ENCODE measurements at places on chromosomes 4 and X.

GRCh38 chr4:101104312-101105052, 242.8 kb downstream of the PPP3CA start:
- no peak for DNase-seq

GRCh38 chrX:39555431-39555830, 542.3 kb downstream of the BCOR start:
- no peak for DNase-seq

GRCh38 chr4:86117705-86118302, 242.0 kb downstream of the MAPK10 start:
- no peak for DNase-seq

- DNase-seq = no peak
Observed at GRCh38 chr4:183977707-183978106, 72.6 kb downstream of the STOX2 start.

GRCh38 chrX:38166478-38167083, 54.1 kb downstream of the SRPX start:
- no peak for DNase-seq

DNA sequence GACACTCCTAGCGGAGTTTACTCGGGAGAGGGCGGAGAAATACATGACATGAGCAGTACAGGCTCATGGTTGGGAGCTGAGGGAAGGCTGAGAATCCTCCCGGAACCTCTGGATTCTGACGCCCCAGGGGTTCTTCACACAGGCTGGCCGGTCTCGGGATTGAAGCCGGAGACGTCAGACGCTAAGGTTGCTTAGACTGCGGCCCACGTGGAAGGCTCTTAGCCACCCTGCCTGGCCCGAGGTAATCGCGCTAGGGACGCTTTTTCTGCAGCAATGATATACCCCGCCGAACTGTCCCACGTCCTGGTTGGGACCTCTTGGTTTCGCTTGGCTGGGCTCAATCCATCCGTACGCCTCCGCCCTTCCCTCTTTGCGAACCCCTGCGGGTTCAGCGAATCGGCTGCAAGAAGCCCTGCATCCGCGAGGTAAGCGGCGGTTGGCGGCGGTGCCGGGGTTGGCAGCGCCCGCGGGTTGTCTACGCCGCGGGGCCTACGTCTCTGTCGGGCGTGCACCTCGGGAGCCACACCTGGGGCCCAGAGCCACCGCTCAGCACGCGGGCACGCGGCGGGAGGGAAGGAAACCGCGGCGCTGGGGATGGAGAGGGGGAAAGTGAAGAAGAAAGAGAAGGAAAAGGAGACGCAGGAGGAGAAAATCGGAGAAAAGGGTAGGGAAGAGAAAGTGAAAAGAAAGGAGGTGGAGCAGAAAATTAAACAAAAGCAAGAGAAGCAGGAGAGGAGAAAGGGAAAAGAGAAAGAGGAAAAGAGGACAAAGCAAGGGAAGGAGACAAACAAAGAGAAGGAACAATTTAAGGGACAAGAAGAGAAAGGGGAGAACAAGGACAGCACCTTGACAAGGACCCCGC, at the start of gene ARL9:
ARL9 (plus strand) TSS at position 523 of the 862 bp plus-strand sequence; CDS start at position 595, 72 bp downstream.
- DNase-seq = peak; percentile 41

GRCh38 chr4:57875829-57876392, 765.7 kb upstream of the IGFBP7 start:
- no peak for DNase-seq

DNA sequence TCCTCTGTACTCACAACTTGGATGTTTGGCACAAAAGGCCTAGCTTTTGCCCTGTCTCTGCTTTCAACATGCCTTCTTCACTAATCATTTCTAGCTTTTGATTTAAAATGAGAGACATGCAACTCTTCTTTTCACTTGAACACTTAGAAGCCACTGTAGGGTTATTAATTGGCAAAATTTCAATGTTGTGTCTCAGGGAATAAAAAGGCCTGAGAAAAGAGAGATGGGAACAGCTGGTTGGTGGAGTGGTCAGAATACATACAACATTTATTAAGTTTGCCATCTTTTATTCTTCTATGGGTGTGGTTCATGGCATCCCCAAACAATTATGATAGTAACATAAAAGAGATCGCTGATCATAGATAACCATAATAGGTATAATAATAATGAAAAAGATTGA, 114.3 kb downstream of the FBXW7 start:
- DNase-seq = no peak

GRCh38 chrX:23557070-23557469, 110.2 kb upstream of the PRDX4 start:
- DNase-seq = no peak

DNA sequence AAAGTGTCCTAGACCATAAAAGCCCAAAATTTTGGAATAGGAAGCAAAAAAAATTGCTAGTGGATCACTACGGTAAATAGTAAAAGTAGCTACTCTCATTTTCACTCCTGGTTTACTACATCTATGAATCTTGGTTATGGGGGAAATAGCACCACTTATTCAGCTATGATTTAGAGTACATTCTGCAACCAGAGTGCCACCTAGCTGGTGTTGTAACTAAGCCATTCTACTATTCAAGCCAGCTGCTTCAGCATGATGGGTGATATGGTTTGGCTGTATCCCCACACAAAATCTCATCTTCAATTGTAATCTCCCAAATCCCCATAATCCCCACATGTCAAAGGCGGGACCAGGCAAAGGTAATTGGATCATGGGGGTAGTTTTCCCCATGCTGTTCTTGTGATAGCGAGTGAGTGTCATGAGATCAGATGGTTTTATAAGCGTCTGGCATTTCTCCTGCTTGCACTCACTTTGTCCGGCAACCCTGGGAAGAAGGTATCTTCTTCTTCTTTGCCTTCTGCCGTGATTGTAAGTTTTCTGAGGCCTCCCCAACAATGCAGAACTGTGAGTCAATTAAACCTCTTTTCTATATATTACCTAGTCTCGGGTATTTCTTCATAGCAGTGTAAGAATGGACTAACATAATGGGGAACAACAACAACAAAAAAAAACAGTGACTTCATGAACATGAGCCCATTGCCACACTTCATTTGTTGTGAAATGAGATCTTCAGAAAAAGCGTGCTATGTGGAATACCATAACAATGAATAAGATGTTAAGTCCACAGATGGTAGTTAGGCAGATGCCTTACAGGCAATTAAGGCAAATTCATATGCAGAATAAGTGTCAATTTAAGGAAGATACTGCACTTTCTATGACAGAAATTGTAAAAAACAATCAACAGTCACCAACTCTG, 280.1 kb downstream of the PABPC4L start:
- no peak for DNase-seq

GRCh38 chr4:7755561-7755960, 184.1 kb downstream of the AFAP1 start:
- DNase-seq = no peak

GRCh38 chr4:143443728-143444127, 69.8 kb upstream of the SMARCA5 start:
- DNase-seq = no peak

- DNase-seq = no peak
Observed at GRCh38 chrX:105609530-105609929, 212.8 kb upstream of the NRK start.

DNA sequence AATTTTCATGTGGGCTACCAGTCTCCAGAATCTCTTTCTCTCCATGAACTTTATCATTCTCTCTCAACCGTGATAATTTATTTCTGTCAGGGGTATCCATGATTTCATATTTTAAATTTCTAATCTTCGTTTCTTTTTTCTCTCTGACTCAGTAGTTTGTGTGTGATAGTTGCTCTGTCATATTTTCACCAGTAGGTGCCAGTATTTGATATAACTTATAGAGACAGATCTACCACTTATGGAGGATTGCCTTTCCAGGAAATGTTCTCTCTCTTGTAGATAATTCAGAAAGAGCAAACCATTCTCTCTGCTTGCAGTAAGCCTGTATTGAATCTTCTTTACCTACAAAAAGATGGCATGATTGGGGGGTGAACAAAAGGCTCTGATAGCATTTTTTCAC, 79.3 kb upstream of the DYNLT3 start:
- DNase-seq = no peak

GRCh38 chr4:149047368-149047767, 605.2 kb upstream of the NR3C2 start:
- DNase-seq = no peak
